NCI-H510A (cell line): ENCODE measurements at places on chromosomes 6 and 20.

DNA sequence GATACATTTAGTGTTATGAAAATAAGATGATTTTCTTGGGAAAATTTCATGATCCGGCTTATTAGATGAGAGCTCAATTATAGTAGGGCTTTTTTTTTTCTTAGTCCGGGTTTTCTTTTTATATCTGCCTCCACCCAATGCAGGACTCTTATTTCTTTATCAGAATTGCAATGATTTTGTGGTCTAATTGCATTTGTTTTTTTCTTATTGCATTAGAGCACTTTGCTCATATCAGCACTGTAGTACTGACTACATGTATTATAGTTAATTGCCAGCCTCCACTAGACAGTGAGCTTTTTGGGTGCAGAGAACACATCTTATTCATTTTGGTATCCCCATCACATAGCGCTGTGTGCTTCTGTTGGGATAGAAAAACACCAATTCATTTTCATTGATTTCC lies 50.0 kb downstream of the FBXO5 start:
- DNase-seq = no peak

- DNase-seq = no peak
These were observed 51.4 kb downstream of the RIN2 start for GRCh38 chr20:19809505-19809904.

- no peak for DNase-seq
These were observed 40.8 kb upstream of the TMEM244 start for GRCh38 chr6:129901910-129902309.

- no peak for DNase-seq
These were observed 120.2 kb upstream of the MLN start for GRCh38 chr6:33923857-33924514.

DNA sequence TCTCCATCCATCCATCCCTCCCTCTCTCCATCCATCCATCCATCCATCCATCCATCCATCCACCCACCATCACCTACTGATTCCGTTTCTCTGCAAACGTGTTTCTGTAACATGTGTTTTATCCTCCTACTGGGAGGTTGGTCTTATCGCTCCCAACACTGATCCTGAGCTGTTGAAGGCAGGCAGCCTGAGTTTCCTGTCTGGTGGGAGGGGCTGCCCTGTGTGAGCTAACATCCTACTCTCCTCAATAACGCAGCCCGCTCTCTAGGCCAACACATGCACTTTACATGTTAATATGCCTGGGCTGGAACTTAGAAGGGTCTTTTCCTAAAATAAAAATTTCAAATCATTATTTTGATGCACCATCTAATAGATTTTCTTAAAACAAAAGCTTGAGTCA lies 126.5 kb downstream of the WDR27 start:
- no peak for DNase-seq

DNA sequence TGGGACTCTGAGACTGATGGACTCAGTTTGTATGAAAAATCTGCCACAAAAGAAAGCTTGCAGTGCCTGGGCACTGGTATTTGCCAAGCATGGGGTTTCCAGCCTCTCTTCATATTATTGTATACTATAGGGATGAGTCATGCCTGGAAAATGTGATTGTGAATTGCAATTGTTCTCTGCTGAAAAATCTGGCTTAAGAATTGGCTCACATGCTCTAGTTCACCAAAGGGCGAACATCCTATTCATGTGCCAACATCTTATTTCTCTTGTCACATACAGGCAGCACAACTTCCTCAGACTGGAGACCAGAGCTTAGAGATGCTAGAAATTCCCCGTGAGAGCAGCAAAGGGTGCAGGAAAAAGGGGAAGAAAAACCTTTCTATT lies 103.6 kb upstream of the KCNK16 start:
- no peak for DNase-seq
